ENCODE measurements at places on chromosomes 11 and 22.

- no peak for DNase-seq
Measured at GRCh38 chr11:88066090-88066489, 109.2 kb downstream of the RAB38 start.

- DNase-seq: no peak
Measured at GRCh38 chr11:11708256-11708655, 86.5 kb upstream of the GALNT18 start.

DNA sequence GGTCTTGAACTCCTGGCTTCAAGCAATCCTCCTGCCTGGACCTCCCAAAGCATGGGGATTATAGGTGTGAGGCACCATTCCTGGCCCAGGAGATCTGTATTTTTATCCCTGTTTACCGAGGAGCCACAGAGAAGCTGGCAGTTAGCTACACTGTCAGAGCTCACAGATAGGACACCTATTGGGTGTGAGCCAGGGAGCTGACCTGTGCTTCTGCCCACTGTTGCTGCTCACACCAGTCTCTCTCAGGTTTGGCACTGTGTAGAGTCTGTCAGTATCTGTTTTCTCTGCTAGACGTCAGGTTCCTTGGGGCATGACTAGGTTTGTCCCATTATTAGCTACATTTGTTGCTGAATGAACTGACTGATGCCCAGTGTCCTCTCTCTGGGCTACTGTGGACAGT is 17.5 kb downstream of the PPP6R2 start:
- DNase-seq: no peak

GRCh38 chr11:35590412-35590811 is 27.8 kb upstream of the FJX1 start:
- no peak for DNase-seq

DNA sequence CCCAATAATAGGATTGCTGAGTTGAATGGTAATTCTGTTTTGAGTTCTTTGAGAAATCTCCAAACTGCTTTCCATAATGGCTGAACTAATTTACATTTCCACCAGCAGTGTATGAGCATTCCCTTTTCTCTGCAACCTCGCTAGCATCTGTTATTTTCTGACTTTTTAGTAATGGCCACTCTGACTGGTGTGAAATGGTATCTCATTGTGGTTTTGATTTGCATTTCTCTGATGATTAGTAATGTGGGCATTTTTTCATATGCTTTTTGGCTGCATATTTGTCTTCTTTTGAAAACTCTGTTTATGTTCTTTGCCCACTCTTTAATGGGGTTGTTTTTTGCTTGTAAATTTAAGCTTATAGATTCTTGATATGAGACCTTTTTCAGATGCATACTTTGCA is 97.4 kb downstream of the FDX1 start:
- no peak for DNase-seq

DNA sequence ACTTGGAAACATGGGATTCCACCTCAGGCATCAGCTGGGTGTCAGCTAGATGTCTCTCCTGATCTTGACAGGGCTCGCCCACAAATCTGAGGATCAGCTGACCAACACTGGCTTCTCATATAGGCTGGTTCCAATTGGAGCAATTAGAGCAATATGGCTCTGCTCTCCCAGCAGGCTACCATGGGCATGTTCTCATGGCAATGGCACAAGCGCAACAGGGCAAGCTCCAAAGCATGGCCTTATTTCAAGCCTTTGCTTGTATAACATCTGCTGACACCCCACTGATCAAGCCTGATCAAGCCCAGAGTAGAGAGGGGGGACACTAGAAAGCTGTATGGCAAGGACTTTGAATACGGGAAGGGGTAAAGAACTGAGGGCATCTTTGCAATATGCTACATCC is 40.7 kb upstream of the SPATA19 start:
- DNase-seq: no peak

GRCh38 chr11:116860303-116860702 is 22.9 kb upstream of the APOA1 start:
- no peak for DNase-seq

DNA sequence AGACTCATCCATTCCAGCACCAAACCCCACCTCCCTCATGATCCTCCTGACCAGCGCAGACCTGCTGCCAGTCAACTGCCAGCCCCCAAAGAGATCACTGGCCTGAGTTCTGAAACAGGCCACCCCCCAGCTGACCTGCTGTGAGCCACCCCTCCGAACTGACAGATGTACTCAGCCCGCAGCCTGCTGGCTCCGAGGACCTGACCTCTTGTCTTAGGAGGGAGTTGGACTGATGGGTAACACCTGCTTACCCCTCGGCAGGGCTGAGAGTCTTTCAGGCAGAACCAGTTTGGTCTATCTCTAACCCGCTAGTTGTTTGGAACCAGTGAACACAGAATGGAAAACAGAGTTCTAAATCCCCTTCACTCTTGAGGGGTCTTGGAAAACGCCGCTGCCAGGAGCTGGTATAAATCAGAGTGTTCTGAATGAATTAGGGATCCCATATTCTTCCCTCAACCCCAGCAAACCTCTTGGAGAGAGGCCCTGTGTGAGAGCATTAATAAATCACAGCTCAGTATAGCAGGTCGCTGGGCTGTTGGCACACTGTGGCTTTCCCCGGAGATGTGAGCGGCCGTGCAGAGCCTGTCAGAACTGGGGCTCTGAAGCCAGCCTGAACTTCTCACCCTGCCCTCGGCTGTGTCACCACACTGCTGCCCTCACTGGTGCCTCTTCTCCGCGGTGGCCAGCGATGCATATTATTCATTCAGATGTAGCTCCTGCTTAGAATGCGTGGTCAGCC is 165.1 kb upstream of the NCAM1 start:
- no peak for DNase-seq

DNA sequence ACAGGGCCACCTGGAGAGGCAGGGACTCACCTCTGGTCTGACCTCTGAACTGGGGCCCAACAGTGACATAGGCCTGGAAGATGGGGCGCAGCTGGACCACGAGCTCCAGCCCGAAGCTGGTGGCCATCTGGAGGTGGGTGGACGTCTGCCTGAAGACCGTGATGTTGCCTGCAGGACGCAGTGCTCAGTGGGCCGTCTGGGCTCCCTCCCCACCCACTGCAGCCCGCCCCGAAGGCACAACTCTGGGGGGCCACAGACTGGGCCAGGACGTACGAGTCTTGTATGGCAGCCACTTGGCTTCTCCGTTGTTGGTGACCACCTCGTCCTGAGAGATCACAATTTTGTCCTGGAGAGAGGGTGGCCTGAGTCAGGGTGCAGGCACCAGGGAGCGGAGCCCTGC is 7.9 kb downstream of the MUC6 start:
- DNase-seq: no peak

DNA sequence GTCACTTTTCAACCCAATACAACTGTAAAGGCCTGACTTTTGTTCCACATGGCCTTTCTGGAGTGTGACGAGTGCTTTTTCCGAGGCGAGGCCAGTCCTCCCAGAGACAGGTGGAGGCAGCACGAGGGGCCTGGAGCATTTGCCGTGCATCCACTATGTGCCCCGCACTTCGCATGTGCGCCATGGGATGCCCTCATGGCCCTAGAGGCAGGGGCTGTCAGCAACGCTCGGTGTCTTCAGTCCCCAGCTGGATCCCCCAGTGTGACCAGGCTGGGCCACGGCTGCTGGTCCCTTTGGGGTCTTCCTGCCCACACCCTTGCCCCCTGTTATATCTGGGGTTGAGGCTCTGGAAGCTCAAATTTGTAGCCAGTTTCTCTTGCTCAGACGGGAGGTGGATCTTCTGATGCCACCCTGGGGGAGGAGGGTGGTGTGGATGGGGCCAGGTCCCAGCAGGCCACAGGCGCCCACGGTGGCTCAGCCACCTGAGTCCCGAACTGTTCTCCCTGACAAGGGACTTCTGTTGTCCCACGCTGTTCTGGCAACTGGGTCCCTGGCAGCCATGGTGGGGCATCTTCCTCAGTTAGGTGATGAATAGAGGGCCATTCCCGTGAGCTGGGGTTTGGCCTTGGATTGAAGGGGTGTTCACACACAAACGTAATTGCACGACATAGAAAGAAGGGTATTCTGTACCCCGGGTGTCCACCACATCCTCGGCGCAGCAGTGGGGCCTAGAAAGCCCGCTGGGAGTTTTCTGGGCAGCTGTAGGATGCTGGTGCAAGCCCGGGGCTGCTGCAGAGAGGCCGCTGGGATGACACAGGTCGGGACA is 100.9 kb downstream of the CTTN start:
- no peak for DNase-seq

DNA sequence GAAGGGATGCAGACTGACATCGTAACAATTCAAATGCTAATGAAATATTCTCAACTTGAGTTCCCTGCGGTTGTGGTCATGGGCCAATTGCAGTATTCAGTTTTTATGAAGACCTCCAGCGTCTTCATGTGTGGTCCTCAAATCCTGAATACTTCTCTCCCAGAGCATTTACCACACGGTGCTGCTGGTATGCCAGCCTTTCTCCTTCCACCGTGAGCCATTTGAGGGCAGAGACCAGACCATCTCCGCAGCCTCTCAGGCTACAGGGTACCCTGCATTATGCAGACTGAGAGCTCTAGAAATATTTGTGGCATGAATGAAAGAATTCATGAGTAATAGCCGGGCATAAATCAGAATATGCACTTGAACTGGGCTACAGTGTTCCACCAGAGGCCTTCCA is 289.7 kb downstream of the ST3GAL4 start:
- no peak for DNase-seq

- DNase-seq: no peak
Measured at GRCh38 chr11:126477535-126478305, 122.2 kb downstream of the ST3GAL4 start.

GRCh38 chr11:72720047-72720446 is 32.2 kb downstream of the ARAP1 start:
- DNase-seq: no peak

GRCh38 chr11:122020902-122021301 is 95.1 kb downstream of the BLID start:
- no peak for DNase-seq

DNA sequence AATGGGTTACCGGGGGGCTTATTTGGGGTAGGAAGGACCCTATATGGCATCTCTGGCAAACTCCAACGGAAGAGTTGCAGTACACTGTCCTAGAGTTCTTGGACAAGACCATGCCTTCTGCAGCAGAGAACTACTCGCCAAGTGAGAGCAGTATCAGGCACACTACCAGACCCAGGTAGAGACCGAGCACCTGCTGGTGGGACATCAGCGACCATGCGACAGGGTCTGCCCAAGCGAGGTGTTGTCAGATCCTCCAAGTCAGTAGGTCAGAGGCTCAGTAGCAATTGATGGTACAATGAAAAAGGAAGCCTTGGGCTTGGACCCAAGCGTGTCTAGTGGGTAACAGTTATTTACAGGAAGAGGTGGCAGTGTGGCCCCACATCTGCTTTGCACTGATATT is 3.1 kb upstream of the CHKB start:
- no peak for DNase-seq

- no peak for DNase-seq
Measured at GRCh38 chr22:20783844-20784723, 10.2 kb downstream of the SERPIND1 start.

DNA sequence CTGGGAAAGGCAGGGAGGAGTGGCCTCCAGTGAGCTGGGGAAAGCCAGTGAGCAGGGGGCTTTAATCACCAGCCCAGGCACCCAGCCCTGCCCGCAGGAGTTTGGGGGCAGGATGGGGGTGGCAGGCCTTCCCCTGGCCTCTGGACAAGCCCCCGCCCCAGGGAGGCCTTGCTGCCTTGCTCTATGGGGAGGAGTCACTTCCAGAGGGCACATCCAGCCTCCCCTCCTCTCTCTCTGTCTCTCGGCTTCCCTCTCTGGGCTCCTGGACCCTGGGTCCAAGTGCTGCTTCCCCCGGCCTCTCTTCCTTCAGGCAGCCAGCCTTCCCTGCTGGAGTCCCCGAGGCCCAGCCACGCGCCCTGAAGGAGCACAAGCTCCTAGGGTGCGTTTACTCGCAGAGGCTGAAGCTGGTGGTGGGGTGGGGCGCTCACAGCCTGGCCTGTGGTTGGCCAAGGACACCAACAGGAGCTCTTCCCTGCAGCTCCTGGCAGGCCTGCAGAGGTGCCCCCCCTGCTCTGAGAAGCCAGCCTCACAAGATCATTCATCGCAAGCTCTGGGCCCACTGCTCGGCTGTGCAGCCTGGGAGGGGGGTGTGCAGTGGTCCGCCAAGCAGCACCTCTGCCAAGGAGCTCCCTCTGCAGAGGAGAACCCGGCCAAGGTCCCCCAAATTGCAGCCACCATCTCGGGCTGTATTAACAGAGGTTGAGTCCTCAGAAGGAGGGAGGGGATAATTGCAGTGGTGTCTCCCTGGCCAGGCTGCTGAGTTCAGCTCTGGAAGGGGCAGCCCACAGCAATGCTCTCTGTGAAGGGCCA is 25.4 kb downstream of the OSBPL5 start:
- DNase-seq: no peak

DNA sequence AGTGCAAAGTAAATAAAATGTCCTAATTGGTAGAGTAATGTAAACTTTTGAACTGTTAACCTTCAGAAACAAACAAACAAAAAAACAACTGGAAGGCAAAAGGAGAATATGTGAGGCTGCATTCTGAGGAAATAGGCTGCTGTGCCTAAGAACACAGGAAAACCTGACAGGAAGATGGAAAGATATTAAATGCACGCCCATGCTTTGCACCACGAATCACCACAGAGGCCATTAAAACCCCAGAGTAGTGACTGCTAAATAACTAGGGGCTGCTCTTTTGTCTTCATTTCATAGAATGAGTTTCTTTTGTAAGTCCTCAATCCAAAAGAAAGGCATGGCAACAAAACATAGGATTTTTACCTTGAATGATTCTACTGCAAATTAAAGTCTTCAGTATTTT is 436.0 kb downstream of the RAB38 start:
- DNase-seq: no peak

DNA sequence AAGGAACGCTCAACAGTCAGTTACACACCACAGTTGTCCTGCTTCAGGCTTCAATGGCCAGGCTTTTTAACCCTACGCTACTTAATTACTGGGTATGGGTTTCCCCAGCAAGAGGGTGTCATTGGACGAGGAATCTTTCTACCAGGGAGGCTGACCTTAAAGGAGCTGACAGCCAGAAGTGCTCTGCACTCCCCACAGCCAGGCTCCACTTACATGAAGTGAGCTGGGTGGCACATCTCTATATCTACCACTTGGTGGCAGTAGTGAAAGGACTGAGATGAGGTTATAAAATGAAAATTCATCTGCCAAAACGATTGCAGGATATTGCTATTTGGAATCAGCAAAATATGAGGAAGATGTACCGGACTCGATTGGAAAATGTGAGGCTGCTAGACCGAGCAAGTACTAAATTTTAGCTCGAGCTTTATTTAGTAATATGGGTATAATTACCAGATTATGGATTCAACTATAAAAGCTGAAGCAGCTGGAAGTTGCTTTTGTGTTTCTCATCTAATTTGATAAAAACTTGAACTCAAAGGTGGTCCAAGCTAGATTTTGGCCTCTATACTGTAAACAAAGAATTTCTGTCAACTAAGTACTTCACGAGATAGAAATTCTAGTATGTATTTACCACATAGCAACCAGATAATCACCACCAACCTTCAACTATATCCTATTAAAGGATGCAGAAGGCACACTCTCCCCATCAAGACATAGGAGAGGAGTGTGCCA is 53.9 kb upstream of the CEP126 start:
- DNase-seq: no peak

Measured in caudate nucleus (tissue), 63 donors.